ENCODE measurements at places on chromosomes 16 and 17.

DNA sequence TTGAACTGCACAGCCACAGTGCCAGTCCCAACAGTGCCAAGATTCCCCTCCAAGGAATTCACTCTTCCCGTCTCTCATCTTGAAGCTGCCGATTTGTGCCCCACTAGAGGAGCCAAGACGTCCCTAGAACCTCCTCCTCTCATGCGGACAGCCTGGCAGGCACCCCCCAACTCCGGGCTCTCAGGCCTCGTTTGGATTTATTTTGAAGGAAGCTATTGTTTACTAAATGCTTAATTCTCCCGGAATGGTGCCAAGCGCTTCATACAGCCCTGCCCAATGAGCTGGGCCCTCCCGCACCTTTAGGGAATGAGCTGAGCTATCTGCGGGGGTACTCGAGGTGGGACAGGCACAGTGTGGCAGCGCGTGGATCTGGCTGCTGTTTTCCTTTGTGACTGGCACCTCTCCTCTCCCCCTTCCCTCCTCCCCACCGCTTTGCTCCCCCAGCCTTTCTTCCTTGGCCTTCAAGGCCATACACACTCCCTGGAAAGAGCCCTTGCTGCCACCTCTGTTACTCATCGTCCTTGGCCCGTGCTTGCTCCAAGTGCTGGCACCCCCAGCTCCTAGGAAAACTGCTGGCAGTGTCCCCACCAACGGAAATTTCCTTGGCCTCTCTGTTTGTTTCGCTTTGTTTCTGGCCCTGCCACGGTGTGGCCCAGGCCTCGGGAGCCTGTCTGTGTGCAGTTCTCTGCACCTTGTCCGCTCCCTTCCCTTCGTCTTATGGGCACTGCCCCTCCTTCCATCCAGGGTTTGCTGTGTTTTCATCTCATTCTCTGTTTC lies 49.9 kb upstream of the CDR2 start:
- DNase-seq: no peak

DNA sequence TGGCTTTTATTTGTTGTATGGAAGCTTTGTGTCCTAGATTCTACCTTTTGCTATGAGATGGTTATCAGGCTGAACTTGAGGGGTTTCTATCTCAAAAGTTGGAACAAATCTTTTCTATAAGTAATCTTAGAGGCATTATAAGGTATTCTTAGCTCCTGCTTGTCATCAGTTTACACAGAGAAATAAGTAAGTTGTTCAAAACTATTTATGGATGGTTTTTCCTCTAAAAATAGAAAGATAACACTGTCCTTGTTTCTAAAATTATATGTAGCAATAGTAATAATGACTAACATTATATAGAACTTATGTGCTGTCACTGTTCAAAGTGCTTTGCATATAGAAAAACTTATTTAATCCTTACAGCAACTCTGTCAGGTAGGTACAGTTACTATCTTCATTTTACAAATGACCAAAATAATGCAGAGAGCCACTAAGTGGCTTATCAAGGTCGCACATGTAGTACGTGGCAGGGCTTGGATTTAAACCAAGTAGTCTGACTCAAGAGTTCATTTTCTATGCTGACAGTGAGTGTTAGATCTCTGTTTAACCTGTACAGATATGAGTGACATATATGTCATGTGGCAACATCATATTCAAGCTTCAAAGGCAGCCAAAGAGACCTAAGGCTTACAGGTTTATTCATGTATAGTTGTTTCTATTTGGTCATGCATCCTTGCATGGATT lies 59.0 kb downstream of the PHKB start:
- DNase-seq: no peak

DNA sequence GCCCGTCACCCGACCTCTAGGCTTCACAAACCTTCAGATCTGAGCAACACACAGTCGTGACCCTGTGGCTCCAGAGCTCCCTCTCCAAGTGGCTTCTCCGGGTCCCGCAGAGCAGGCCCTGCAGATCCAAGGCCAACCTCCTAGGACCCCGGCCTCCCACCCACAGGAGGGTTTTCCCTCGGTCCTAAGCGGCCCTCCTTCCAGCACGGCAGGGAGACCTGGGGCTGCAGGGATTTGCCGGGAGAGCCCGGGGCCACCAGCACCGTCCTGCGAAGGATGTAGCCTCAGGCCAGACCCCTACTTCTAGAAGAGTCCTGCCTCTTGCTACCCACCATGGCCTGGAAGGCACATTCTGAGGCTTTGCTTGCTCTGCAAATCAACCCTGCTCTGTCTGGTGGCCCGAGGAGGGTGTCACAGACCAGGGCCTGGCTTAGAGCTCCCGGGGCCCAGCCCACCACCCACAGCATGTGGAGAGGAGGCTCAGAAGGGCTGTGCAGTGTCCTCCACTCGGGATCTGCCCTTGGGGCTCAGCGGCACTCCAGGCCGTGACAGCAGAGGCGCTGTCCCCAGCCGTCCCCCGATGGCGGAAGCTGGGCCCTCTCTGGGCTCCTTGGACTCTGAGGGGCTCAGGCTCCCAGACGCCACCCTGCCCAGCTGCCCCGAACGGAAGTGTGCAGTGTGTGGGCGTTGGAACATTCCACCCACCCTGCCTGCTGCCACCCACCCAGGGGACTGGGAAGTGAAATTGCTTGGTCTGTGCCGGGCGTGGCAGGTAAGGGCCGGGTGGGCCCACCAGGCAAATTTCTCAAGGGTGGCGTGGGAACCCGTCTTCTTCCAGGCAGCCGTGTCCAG lies 28.8 kb upstream of the ACSF3 start:
- no peak for DNase-seq

DNA sequence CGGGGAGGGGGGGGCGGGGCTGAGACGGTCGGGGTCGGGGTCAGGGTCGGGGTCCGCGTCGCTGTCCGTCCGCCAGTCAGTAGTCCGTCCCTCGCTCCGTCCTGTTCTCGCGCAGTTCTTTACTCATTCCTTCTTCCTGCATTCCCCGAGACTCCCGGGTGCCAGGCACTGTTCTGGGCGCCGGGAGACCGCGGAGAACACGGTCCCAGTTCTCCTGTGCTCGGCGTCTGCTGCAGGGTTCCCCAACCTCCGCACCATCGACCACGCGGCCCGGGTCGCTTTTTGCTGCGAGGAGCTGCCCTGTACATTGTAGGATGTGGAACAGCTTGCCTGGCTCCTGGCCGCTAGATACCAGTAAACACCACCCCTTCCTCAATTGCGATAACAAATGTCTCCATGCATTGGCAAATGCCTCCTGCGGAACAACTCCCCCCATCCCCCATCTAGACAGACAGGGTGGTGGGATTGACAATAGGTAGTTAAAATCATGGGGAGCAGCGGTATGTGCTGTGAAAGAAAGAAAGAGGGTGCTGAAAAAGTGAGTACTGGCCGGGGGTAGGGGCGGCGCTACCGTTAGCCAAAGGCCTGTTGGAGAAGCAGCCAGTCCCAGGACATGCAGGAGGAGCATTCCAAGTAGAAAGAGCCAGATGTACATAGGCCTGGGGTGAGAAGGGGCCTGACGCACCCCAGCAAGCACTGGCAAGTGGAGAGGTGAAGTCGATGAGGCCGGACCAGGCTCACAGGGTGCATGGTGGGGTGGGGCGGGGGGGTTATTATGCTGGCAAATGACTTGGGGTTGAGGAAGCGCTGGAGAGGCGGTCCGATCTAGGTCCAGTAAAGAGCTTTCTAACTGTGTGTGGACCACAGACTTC lies 631 bp downstream of the TRAF7 start:
- no peak for DNase-seq

DNA sequence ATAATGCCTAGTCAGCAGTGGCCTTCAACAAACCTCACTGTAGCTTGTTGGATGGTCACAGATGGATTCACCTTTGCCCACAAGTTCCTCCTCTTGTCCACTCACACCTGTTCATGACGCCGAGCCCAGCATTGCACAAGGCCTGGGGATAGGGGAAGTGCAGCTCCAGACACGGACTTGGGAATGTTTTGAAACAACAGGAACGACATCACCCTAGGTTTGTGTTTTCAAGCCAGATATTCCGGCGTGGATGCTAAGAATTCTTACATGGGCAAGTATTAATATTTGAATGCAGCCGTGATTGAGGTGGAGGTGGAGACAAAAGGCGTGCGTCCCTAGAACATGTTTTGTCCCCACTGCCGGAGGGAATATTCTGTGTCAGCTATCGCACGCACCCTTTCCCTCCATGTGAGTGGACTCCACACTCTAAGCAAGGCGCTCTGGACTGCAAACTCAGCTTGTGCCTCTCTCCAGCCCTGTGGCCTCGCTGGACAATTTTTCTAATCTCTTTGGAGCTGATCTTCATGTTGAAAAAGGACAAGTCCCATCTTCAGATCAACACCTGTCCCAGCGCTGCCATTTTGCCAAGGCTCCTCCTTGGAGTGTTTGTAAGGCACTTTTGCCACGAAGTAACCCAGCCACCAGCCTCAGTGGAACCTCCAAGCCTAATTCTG lies 2.0 kb upstream of the BANP start:
- no peak for DNase-seq

- DNase-seq: no peak
These were observed 12.5 kb upstream of the DPEP1 start for GRCh38 chr16:89600956-89601355.

GRCh38 chr16:88703486-88704309 lies 2.5 kb downstream of the RNF166 start:
- DNase-seq: peak; percentile 75

DNA sequence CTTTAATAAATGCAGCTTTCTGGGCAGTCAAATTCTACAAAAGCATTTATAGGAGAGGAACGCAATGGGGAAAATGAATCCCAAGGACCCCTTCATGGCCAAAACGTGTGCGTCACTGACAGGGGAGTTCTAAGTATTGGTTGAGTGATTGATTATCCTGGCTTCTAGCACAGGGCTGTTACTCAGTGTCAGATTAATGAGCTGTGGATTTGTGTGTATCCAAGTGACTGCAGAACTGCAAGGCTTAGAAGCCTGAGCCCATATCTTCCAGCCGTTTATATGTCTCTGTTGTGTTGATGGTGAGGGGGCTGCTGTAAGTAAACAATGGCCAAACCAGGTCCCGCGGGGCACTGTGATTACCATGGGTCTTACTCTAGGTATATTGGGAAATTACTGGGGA lies 129.4 kb downstream of the SHISA9 start:
- DNase-seq: no peak

GRCh38 chr16:57617604-57618111 lies 10.8 kb upstream of the ADGRG1 start:
- no peak for DNase-seq

GRCh38 chr17:78137392-78138203 lies 7.0 kb downstream of the TMC8 start:
- DNase-seq: peak; percentile 51

DNA sequence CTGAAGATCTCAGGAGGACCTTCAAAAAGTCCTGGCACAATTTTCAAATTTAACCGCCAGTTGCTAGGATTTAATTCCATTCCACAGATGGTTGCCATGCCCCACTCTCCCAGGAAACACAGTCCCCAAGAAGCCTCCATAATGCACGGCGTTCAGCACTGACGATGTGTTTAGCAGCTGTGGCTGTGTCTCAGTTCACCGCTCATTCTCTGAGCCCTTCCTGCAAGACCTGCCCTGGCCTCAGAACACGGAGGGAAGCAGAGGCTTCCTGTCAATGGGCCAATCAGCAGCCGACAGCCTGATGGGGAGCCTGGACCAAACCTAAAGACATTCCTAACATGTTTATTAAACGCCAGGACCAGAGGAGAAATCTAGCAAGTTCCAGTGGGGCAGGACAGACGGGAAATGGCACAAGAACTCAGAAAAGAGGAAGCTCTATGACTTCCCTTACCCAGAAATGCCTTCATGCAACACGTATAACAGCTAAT lies 4.9 kb downstream of the MYLK3 start:
- DNase-seq: no peak

GRCh38 chr16:88059701-88060386 lies 108.6 kb downstream of the BANP start:
- DNase-seq: no peak

DNA sequence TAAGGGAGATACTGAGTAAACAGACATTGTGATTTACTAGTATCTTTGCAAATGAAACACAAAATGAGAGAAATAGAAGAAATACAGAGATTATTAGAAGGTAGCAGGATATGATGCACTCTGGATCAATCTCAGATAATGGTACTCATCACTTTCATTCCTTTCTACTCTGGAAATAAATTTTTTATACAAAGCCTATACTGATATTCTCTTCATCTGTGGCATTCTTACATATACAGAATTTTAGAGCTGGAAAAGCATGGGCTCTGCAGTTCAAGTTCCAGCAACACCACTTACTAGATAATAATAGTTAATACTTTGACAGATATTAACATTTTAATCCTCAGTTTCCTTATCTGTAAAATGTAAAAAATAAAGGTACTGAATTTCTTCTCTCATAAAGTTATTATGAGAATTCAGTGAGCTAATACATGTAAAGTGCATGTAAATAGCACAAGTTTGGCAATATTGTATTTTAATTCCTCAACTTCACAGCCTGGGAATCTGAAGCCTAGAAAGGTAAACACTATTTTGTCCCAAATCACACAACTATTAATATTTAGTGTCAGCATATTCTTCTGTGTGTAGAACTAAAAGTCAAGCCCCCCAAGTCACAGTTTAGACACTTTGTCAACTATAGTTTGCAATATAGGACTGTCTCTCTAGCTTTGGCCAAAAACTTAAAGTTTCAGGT lies 6.5 kb downstream of the RNF43 start:
- no peak for DNase-seq

DNA sequence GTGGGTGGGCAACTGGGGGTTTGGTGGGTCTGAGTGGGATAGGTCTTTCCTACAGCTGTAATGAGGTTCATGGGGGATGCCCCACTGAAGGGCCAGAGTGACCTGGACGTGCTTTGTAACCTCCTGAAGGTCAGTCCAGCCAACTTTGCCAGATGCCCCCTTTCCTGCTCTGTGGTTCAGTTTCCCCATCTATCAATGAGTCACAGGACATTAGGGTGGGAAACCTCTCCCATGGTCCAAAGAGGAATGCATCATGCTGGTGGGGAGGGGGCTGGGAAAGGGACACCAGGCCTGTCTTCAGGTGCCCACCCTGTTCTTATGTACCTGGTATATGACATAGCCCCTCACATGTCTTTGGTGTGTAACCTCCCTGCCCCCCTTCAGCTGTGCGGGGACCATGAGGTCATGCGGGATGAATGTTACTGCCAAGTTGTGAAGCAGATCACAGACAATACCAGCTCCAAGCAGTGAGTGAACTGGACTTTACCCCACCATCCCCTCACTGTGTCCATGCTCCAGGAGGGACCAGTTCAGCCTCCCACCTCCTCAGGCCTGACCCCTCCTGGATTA lies 24.0 kb upstream of the ALKBH5 start:
- no peak for DNase-seq
